ENCODE measurements at places on chromosomes 3 and 15. TPM values are rescaled to one million over a fixed set of nuclear protein-coding genes. Genes with fewer than 3 reads are reported as not detected.
A peak's percentile ranks its signal among the peaks of the same experiment; 100 is the strongest.

Gene RPUSD2
- 12.1 TPM for total RNA-seq

Gene SOX14
- total RNA-seq, result not detected

Gene MAP1A
- total RNA-seq, result 5.3 TPM

Gene TMEM207
- total RNA-seq, result not detected

Gene NEO1
- total RNA-seq, result 10.7 TPM

Gene CAMK2N2
- total RNA-seq, result not detected

Gene NPAP1
- total RNA-seq, result 0.18 TPM

Gene TARS3
- total RNA-seq, result 26.5 TPM

Gene GOLGA8A
- total RNA-seq, result 72.3 TPM

Gene MRAS
- total RNA-seq, result 5.5 TPM

Gene CLRN1
- total RNA-seq, result not detected

Gene PPP1R14D
- total RNA-seq, result 20.0 TPM

Gene RAB7A
- total RNA-seq, result 159 TPM

Gene MUC13
- total RNA-seq, result 16.5 TPM

Gene PLA1A
- 9.3 TPM for total RNA-seq

Gene SEMA5B
- 27.2 TPM for total RNA-seq

GRCh38 chr3:39814007-39814406 lies 4.6 kb downstream of the MYRIP start:
- peak; percentile 68 for DNase-seq

DNA sequence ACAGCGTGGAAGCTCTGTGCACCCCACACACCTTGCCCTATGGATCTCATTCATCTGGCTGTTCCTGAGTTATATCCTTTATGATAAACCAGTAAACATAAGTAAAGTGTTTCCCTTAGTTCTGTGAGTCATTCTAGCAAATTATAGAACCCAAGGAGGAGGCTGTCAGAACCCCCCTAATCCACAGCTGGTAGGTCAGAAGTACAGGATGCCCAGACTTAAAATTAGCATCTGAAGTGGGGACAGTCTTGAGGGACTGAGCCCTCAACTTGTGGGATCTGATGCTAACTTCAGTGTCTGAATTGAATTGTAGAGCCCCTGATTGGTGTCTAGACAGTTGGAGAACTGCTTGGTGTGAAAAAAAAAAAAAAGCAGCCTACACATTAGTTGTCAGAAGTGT lies 75.1 kb downstream of the B3GNT5 start:
- DNase-seq, result no peak

- no peak for DNase-seq
Observed at GRCh38 chr3:59920822-59921221, 871.0 kb upstream of the CFAP20DC start.

GRCh38 chr15:36880913-36881460 lies 219.4 kb downstream of the MEIS2 start:
- no peak for DNase-seq

GRCh38 chr3:106103383-106103782 lies 234.6 kb upstream of the CBLB start:
- no peak for DNase-seq

- DNase-seq, result no peak
Observed at GRCh38 chr3:14698601-14699244, 23.8 kb downstream of the C3orf20 start.

- no peak for DNase-seq
Observed at GRCh38 chr3:146156095-146156494, 4.9 kb downstream of the PLOD2 start.

DNA sequence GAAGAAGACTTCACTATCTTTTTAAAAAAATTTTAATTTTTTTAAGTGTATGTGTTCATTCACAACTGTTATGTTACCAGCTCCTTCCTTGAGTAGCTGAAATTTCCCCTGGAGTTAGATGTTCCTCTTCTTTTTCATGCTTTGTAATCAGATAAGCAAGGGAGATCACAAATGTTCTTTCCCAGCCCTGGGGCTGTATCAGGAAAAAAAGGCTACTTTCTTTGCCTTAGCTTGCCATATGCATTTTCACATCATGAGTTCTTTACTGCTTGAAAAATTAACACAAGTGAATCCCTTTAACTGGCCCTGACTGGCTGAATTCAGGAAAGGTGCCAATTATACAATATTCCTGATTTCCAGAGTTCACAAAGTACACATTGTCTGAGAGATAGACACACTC lies 353.2 kb upstream of the ATP11B start:
- DNase-seq, result no peak

DNA sequence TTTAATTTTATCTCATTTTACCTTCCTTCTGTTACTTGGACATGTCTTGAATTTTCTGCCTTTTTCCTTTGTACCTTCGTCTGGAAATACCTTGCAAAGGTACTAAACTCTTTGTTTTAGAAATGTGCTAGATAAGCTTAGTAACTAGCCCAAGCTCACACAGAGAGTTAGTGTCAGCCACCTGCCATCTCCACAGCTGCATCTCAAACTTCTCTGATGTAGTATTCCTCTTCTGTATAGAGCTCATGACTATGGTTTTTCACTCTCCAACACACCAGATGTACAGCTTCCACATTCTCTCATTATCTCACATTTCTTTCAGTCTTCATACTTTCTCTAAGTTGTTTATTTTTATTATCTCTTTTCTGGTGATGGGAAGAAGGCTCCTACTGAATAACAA lies 516.6 kb upstream of the ROBO2 start:
- DNase-seq, result no peak

- DNase-seq, result no peak
Observed at GRCh38 chr3:69901802-69902201, 97.7 kb upstream of the SAMMSON start.

- DNase-seq, result no peak
Observed at GRCh38 chr3:151290673-151291072, 12.3 kb upstream of the P2RY14 start.

GRCh38 chr3:136251511-136251910 lies 1.4 kb downstream of the PCCB start:
- DNase-seq, result no peak

DNA sequence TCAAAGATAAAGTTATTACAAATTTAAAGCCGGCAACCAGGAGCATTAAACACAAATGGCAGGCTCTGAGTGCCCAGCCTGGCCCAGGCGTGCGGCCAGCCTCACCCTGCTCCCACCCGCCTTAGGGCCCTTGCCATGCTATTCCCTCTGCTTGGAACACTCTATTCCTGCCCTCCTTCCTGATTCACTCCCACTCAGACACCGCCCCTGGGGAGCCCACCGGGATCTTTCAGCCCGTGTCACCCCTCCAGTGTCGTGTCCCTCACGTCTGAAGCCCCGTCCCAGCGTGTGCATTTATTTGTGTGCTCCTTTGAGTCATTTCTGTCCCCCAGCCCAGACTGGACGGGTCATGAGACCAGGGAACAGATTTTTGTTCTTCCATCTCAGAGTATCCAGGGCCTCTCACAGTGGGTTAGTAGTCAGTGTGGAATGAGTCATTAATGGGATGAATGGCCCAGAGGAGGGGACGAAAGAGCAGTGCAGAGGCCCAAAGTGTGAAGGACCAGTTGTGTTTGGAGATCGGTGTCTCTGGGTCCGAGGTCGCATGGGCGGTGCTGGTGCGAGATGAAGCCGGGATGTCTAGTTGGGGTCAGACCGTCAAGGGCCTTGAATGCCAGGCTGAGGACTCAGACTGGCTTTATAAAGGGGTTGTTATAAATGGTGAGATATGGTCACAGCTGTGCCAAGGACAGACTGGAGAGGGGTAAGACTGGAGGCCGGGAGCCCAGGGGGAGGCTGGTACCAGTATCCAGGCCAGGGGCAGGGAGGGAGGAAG lies 58.9 kb upstream of the SLC6A6 start:
- DNase-seq, result no peak

- no peak for DNase-seq
Observed at GRCh38 chr3:181410870-181411269, 300.9 kb upstream of the SOX2 start.

- no peak for DNase-seq
Observed at GRCh38 chr3:189637750-189638149, 6.6 kb downstream of the TP63 start.

DNA sequence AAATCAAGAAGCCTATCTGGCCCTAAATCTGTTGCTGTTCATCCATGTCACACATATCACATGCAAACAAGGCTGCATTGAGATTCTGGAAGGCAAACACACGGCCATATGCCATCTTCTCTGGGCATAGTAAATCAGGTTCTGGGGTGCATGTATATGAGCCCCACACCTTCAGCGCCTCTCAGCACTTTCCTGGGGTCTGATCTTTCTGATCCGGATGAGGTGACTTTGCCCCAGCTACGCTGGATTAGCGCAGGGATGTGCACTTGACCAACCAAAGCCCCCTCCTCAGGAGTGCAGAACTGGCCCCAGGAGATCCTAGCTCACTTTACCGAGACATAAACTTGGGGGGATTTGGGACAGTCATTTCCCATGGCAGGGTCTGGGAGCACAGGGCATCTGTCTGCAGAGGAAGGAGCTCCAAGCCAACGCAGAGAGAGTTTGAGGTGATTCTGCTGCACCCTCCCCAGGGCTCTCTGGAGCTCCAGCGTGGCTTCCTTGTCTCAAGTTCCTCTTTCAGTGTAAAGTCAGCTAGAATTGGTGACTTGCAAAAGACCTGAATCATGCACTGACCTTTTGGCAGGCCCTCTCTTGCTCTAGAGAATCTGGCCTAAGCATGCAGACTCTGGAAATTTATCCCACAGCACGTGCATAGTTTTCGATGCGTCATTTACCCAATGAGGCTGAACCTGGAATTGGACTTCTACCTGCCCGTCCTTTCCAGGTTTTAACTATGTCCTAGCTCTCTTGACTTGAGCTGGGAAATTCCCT lies 63.5 kb upstream of the KLF13 start:
- no peak for DNase-seq

DNA sequence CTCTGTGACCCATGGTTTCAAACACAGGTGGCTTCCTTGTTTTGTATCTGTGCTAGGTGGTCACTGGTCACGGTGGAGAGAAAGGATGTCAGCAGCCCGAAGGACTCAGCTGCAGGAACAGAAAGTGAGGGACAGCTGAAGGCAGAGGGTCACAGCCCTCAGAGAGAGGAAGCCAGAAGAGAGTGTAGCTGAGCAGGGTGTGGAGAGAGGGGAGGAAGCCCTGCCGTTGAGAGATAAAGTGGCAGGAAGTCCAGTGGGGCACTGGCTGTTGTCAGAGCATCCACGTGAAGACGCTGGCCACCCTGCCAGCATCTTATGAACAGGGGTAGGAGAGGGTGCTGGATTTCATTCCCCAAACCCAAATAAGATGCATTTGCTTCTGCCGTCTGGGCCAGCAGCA lies 36.9 kb downstream of the LIMD1 start:
- DNase-seq, result no peak

- DNase-seq, result peak; percentile 74
Observed at GRCh38 chr15:72116731-72117485, 1.0 kb downstream of the MYO9A start.

GRCh38 chr3:55526332-55527030 lies 39.4 kb upstream of the WNT5A start:
- peak; percentile 46 for DNase-seq

DNA sequence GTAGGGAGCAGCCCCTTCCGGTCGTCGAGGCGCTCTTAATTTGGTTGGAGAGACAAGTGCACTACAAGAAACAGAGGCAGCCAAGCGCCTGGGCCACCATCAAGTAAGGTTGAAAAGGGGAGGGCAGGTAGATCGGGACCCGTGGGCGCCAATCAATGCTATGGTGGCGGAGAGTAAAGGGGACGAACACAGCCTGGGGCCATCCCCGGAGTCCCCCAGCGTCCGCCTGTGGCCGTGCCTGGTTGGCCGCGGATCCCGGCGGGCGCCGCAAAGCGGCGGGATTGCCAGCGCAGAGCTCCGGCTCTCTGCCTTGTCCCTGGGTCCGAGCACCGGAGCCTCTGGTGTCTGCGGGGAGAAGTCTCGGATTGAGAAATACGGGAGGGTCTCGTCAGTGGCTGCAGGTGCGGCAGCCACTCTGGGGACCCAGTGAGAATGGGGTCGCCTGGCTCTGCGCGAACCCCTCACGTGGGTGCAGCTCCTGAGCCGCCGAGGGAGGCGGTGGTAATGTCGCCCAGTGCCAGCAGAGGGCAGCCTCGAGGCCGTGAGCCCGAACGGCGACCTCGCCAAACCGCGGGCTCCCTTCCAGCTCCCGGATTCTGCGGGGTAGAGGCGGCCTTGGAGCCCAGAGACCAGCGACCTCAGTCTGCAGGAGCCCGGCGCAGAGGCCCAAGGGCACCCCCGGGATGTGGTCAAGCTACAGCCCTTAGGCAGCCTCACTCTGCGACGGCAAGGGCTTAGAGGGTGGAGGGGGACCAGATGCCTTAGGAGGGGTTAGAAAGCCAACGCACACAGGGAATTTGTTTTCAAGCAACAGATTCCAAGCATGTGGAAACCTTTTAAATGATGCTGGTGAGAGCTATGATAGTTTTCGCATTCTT lies 10.8 kb downstream of the FOXL2 start:
- peak; percentile 88 for DNase-seq

- peak; percentile 79 for DNase-seq
Observed at GRCh38 chr3:122982216-122983185, 45.1 kb downstream of the SEMA5B start.

DNA sequence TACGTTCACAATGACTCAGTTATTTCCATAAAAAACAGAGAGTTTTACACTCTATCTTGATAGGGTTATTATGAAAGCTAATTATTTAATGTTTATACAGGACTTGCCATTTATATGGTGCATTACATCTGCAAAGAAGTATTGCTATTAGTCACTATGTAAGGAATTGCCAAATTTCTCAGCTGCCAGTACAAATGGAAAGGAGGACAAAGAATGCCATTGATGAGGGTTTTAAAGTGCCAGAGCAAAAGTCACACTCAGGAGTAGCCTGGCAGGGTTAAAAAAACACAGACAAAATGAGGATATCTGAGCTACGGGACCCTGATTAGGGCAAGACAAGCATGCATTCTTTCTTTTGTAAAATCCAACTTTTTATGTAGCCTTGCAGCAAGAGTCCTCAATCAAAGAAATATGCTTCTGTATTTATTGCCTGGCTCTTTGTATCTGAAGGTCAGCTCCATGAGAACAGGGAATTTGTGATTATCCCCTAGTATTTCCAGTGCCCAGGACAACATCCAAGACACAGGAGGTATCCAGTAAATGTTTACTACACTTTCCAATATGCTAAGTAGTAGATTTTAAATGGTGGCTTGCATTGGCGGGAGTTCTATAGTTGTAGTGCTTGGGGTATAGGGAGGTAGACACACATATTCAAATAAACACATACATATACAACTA lies 1013.6 kb downstream of the ROBO1 start:
- peak; percentile 30 for DNase-seq

DNA sequence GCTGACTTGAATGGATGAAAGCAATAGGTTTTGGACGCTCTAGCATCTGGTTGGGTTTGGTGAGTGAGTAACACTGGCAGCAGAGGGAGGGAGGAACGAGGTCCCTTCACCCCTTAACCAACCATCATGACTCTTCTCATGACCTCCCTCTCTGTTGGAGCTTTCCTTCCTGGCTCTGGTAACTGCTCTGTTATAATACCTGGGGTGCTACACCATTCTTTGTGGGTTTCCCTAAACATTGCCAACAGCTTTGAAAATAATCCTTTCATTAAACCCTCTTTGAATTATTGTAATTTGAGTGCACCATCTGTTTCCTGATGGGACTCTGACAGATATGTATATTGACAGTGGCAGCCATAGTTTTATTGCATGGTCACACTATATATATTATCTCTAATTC lies 146.2 kb upstream of the PTPRG start:
- DNase-seq, result no peak

- DNase-seq, result no peak
Observed at GRCh38 chr3:12985148-12985547, 88.1 kb downstream of the IQSEC1 start.

- DNase-seq, result no peak
Observed at GRCh38 chr3:177060492-177060891, 136.8 kb downstream of the TBL1XR1 start.

- no peak for DNase-seq
Observed at GRCh38 chr15:92273723-92274122, 120.0 kb upstream of the ST8SIA2 start.

Data from stomach (tissue), 19 donors.